ENCODE measurements at places on chromosomes 7 and 10. TPM values are rescaled to one million over a fixed set of nuclear protein-coding genes. Genes with fewer than 3 reads are reported as not detected.

GRCh38 chr7:92735707-92736106, 100.7 kb downstream of the CDK6 start:
- DNase-seq, result no peak

DNA sequence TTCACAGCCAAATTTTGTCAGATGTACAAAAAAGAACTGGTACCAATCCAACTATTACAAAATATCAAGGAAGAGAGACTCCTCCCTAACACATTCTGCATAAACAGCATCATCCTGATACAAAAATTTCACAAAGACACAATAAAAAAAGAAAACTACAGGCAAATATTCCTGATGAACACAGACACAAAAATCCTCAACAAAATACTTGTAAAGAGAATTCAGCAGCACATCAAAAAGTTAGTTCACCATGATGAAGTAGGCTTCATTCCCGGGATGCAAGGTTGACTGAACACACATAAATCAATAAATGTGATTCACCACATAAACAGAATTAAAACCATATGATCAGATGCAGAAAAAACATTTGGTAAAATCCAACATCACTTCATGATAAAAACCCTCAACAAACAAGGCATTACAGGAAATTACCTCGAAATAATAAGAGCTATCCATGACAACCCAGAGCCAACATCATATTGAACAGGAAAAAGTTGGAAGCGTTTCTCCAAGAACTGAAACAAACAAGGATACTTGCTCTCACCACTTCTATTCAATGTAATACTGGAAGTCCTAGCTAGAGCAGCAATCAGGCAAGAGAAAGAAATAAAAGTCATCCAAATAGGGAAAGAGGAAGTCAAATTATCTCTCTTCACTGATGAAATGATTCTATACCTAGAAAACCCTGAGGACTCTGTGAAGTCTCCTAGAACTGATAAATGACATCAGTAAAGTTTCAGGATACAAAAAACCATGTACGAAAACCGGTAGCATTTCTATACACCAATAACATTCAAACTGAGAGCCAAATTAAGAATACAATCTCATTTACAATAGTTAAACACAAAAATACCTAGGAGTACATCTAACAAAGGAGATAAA, 223.1 kb downstream of the REEP3 start:
- DNase-seq, result no peak

FAM25G gene
- total RNA-seq, result not detected

DNA sequence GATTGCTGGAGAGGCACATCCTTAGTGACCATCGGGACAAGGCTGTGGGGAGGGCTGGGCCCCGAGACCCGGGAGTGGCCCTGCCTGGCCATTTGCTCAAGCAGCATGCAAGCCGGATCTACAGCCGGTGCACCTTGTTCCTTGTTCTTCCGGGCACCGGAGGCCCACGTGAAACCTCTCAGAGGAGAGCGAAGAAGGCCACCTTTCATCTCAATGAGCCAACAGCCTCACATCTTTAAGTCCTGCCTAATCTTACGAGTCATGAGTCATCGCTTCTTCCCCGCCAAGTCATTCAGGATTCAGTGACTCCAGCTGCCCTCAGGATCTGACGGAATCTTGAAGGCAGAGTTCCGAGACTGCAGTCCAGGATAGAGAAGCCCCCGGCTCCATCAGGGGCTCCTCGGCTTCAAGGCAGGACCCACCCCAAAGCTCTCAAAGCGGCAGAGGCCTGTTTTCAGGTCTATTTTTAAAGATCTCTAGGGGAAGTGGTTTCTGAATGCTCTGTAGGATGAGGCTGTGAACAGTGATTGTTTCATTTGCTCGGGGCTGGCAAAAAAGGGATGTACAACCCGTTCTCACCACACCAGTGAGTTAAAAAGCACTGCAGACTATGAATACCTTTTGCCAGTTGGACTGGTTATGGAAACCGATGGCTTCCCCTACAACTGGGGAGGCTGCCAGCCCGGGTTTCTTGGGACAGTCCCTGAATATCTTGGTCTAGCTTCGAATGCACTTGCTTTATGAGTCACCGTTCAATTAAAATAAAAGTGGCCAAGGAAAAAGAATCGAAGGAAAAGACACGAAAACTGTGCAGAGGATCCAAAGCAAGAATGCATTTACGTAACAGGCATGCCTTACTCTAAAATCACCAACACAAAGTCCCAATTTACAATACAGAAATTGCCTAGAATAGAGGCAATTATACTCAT, 57.2 kb upstream of the ECHDC3 start:
- DNase-seq, result peak; percentile 31

- no peak for DNase-seq
Measured at GRCh38 chr7:111475959-111476358, 86.3 kb downstream of the IMMP2L start.

SYT15B gene
- 1.7 TPM for total RNA-seq

DNA sequence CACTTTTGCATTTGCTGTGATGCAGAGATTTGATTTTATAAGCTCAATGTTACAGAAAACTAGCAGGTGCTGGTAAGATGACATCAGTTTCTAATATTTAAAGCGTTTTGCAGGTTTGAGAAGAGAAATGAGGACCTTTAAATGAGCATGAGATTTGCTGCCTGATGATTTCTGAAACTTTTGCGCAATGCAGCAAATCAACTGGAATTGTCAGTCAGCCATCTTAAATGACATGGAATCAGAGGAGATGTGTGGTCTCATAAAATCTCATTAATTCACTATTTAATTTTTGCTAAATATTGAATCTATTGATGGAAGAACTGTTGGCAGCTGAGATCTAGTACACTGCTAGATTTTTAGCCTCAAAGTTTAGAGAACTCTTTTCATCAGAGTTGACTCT, 3.9 kb downstream of the RBM17 start:
- no peak for DNase-seq
